ENCODE measurements at places on chromosomes 3 and 15. TPM values are rescaled to one million over a fixed set of nuclear protein-coding genes. Genes with fewer than 3 reads are reported as not detected.

- no peak overlapping the region for H3K27ac ChIP-seq
- H3K27me3 ChIP-seq, result no peaks in the 10 kb centered on the region
- no peaks in the 10 kb centered on the region for H3K4me1 ChIP-seq
- H3K36me3 ChIP-seq, result no peaks in the 10 kb centered on the region
- no peak overlapping the region for H3K4me3 ChIP-seq
- no peak for DNase-seq
Measured at GRCh38 chr3:163951397-163951987, 1126.8 kb downstream of the SI start.

DNA sequence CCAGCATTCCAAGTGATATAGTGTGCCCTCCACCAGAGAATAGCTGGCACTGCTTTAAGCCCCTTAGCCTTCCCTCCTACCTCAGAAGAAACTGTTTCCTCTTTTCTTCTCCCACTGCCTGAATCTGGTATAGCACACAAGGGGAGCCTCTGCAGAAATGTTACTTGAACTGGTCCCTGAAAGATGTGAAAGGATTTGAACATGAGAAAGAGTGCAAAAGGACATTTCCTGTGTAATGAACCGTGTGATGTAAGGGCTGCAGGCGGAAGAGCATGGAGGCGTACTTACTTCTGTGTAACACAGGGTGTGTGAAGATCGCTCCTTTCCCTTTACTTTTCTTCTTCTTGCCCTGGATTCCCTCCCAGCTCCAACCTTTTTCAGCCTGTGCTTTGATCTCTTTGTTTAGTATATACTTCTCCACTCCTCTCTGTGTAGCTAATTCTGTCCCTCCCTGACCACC is 8.4 kb downstream of the TMOD3 start:
- no peak for DNase-seq
- no peak overlapping the region for H3K4me3 ChIP-seq
- H3K4me1 ChIP-seq, result peaks cover 65% of the 10 kb centered on the region
- no peaks in the 10 kb centered on the region for H3K27me3 ChIP-seq
- H3K36me3 ChIP-seq, result no peaks in the 10 kb centered on the region
- peak overlapping the region; percentile 71 for H3K27ac ChIP-seq

DNA sequence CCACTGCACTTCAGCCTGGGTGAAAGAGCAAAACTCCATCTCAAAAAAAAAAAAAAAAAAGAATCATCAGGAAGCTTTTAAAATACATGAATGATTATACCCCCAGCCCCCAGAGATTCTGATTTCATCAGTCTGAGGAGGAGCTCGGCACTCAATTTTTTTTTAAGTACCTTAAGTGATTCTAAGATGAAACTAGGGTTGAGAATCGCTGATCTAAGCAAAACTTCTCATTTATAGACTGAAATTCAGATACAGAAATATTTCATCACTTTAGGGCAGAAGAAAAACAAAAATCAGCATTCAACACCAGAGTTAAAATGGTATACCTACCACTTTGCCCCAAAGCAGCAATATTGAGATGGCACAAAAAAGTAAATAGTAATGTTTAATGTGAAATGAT is 24.7 kb downstream of the CPA3 start:
- no peaks in the 10 kb centered on the region for H3K36me3 ChIP-seq
- no peaks in the 10 kb centered on the region for H3K27me3 ChIP-seq
- no peak overlapping the region for H3K27ac ChIP-seq
- H3K4me1 ChIP-seq, result no peaks in the 10 kb centered on the region
- no peak for DNase-seq
- no peak overlapping the region for H3K4me3 ChIP-seq

The ECT2 gene
- total RNA-seq, result 170 TPM

The UTS2B gene
- 1.5 TPM for total RNA-seq

Measured in Calu3 (cell line).